ENCODE measurements at places on chromosomes 2 and 18.

DNA sequence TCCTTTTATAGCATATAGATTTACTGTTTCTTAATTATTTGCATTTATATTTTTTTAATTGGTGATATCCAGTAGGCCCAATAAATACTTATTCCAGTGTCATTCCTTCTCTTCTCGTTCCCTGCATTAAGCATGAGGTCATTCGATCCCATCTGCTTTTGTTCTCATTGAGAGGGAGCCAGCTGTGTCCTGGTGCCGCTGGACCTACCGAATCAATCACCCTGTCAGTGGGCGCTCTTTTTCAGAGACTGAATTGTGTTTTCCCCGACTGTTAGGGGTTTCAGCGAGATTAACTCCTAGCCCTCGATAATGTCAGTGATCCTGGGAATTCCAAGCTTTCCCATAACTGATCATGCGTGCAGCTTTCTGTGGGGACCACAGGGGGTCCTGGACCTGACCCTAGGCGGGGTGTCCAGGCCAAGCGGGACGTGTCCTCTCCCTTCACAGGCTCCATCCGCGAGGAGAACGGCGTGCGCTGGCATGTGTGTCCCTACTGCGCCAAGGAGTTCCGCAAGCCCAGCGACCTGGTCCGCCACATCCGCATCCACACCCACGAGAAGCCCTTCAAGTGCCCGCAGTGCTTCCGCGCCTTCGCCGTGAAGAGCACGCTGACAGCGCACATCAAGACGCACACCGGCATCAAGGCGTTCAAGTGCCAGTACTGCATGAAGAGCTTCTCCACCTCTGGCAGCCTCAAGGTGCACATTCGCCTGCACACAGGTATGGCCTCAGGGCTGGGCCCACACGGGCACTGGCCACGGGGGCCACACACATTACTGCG, 72.4 kb downstream of the ZNF236 start:
- no peak for DNase-seq

GRCh38 chr2:105545730-105546627, 147.1 kb upstream of the FHL2 start:
- no peak for DNase-seq

- DNase-seq, result no peak
Measured at GRCh38 chr2:383888-384287, 96.0 kb upstream of the ALKAL2 start.

GRCh38 chr2:33033606-33034081, 86.9 kb downstream of the LTBP1 start:
- DNase-seq, result no peak

DNA sequence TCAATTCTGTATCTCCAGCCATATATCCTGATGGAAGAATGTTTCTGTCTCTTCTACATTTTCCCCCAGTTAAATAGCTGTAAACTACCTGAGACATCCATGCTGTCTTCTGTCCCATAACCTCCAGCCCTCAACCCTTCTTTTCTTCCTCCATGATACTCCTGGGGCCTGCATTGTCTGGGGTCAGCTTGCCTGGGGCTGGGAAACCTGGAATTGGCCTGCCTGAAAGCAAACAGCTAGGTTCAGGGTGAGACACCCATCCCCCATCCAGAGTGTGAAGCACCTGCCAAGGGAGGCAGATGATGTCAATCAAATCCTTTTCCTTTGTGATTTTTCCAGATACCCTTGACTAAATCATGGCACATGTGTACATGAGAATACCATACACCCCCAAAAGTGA, 313.7 kb upstream of the MGAT5 start:
- no peak for DNase-seq

DNA sequence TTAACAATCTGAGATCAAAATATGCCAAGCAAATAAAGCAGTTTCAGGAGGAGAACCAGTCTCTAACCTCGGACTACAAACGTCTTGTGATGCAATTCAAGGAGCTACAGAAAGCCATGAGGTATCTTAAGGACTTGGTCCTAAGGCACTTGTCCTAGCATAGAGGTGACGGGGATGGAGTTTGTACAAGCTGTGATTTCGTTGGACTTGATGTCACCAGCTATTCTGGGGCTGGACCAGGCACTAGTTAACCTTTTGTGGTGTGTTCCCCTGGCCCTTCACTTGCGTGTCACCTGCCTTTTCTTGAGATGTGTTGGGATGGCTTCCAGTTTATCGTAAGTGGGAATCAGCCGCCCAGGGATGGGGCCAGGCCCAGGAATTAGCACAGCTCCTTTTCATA, 33.7 kb downstream of the OTOF start:
- no peak for DNase-seq

DNA sequence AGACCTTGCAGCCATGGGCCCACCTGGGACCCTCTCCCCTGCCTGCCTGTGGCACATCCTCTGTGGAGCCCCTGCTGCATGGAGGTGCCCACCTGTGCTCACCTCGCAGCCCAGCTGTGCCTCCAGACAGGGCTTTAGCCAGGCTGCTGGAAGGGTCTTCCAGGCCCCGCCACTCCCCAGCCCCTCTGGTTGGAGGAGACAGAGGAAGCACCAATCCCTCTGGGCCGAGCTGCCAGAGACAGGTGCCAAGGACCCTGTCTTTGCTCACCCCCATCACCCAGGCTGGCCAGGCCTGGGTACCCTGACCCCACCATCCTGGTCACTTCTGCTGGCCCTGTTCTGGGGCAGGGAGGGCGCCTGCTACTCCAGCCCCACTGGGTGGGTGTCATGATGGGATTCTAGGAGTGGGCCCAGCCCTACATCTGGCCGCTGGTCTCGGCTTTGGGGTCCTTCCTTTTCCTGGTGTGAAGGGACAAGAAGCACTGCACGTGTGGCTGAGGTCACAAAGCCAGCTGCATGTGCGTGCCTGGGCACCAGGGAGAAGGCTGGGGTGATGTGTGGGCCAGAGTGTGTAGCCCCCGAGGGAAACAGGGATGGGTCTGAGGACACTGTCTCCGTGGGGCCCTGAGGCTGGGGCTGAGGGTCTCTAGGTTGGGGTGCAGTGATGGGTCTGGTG, 9.3 kb upstream of the NEU4 start:
- no peak for DNase-seq

DNA sequence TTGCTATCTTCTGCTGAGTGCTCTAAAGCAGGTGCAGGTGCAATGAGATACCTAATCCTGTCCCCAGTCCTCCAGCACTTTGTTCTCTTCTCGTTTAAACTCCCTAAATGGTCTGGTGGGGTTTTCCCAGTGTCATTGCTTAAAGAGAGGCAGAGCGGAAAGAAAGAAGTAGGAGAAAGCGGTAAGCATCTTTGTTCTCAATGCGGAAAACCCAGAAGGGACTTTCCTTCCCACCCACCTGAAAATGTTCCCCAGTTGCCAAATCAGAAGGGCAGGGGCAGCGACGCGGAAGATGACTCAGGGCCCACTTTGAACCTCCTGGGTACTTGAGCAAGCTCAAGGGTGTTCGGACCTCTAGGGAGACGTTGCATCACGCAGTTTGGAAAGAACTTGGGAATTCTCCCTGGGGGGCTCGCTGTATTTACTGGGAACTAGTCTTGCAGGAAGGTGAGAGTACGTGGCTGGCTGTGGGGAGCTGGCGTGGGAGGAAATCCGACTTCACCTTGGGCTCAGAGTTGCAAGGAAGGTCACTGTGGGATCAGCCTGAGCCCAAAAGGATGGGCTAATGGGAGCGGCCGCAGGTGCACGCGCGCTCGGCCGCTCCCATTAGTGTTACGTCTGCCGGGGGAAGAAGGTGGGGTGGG, 589 bp upstream of the SGPP2 start:
- DNase-seq, result peak; percentile 30

- DNase-seq, result no peak
Measured at GRCh38 chr18:12840382-12840781, 43.7 kb downstream of the PTPN2 start.

GRCh38 chr2:25829377-25829704, 48.9 kb downstream of the ASXL2 start:
- DNase-seq, result no peak

DNA sequence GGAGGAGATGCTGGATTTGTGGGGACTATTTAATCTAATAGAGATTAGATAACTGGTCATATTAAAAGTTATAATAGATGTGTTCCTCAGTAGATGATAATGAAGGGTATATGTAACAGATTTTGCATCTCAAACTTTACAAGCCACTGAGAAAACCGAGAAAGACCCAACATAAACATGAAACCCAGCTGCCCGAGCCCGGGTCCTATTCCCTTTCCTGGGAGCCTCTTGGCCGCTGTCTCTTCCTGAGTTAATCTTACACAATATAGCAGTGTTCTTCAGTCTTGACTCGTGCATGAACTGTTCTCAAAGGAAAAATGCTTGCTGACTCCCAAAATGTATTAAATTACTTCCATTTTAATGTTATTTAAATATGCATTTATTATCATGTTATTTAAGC, 94.5 kb downstream of the COPS8 start:
- no peak for DNase-seq

DNA sequence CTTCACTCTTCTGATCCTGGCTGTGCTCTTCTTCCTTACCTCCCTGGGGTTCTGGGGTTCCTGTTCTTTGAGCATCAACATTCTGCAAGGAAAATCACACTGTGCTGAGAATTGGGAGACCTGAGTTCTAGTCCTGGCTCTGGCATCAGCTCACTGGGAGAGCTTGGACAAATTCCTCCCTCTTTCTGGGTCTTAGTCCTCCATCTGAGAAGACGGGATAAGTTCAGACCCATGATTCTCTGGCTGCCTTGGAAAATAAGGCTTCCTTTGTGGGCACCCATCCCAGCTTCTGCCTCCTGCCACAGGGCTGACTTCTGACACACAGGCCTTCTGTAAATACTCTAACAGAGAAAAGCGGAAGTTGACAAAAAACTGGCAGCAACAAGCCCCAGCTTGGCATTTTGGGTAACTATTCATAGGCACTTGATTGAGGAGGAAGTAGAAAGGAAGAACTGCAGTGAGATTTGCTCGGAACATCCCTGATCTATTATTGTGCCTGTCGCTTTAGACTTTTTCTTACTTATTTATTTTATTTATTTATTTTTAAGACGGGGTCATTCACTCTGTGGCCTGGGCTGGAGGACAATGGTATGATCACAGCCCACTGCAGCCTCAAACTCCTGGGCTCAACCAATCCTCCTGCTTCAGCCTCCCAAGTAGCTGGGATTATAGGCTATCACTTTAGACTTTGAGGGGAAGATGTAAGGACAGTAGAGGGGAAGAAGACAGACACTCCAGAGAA, 7.9 kb downstream of the PCBP1 start:
- peak; percentile 36 for DNase-seq

DNA sequence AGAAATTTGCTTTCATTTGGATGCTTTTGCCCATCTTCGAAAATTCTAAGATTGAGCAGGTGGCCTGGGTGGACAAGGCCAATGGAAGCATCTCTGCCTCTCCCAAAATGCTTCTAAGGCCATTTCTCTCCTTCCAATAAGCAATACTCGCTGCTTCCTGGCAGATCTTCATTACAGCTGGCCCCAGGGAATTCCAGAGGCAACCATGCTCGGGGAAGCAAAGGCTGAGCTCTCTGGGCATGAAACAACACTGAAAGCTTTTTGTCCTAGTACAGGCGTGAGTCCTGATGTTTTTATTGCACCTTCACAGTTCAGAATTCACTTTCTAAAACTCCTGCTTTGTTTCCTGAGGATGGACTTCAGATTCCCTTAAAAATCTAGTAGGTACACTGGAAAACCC, 11.8 kb upstream of the NEDD4L start:
- DNase-seq, result no peak

DNA sequence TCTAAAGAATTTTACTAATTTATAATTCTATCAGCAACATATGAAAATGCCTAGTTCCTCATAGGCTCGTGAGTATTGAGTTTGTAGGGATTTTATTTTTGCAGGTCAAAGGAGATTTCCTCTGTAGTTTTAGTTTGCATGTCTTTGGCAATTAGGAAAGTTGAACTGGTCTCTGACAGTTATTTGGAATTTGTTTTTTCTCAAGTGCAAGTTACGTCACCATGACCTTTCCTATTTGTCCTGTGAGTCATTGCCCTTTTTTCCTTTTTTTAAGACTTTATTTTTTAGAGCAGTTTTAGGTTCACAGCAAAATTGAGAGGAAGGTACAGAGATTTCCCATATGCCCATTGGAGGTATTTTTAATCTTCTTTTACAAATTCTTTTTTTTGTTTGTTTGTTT, 29.0 kb downstream of the RAMP1 start:
- no peak for DNase-seq

DNA sequence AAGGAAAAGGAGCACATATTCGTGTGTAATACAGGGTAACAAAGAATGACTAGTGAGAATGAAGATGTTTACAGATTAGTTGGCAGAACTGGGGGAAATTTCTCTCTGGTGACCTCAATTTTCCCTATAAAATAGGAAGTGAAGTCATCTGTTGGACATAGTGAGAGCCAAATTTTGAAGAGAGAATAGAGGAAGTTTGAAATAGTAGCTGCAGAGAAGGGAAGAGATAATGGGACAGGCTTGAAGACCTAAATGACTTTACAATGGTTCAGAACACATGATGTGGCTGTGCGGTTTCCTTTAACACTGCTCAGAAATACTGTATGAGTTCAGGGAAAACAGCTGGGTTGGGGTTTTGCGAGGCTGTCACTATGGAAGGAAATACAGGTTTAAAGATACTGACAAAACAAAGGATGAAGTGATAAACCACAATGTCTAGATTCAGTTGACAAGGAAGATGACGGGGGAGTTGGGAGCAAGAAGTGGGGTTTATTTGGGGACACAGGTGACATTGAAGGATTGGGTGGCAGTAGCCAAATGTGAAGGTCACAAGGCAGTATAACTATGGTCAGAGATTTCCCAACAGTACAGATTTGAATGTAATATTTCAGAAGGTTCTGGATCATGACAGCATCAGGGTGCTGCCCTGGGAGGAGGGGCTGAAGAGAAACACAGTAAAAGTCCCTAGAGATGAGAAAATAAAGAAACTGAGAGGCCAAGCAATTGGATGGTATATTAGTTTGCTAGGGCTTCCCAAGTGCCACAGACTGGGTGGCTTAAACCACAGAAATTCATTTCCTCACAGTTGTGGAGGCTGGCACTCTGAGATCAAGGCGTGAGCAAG, 82.6 kb upstream of the TANK start:
- no peak for DNase-seq

DNA sequence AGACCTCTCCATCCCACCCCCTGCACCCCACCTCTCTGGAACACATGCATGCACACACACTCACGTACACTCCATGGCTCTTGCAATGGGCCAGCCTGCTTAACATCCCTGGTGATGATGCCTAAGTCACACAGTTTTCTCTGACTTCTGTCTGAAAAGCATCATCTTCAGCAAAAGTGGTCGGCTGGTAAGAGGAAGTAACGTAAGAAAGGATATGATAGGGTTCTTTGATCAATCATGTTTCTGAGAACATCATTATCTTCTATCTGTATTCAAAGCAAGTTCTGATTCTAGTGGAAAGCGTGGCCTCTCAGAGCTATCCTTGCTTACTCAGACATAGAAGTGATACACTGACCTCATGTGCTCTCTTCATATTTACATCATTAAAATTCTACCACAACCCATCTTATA, 11.4 kb upstream of the NDUFV2 start:
- DNase-seq, result no peak

DNA sequence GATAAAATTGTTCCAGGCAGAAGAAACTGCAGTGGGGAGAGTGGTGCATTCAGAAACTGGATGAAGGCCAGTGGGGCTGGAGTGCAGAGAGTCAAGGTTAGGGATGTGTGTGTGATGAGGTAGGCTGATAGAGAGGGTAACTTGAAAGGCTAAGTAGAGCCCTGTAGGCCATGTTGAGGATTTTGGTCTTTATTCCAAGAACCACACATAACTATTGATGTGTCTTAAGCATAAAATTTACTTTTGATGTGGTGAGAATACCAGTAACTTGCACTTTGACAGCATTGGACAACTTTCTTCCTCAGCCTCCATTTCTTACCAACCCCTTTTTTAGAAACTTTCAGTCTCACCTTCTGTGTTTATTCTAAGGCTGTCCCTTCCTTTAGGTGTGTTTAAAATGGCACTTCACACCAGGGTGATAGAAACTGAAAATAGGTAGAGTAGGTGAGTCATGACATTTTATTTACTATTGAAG, 22.6 kb downstream of the MTX2 start:
- DNase-seq, result no peak
